Anterior cingulate cortex (tissue), 58 donors: ENCODE measurements at places on chromosomes 7 and 10.

DNA sequence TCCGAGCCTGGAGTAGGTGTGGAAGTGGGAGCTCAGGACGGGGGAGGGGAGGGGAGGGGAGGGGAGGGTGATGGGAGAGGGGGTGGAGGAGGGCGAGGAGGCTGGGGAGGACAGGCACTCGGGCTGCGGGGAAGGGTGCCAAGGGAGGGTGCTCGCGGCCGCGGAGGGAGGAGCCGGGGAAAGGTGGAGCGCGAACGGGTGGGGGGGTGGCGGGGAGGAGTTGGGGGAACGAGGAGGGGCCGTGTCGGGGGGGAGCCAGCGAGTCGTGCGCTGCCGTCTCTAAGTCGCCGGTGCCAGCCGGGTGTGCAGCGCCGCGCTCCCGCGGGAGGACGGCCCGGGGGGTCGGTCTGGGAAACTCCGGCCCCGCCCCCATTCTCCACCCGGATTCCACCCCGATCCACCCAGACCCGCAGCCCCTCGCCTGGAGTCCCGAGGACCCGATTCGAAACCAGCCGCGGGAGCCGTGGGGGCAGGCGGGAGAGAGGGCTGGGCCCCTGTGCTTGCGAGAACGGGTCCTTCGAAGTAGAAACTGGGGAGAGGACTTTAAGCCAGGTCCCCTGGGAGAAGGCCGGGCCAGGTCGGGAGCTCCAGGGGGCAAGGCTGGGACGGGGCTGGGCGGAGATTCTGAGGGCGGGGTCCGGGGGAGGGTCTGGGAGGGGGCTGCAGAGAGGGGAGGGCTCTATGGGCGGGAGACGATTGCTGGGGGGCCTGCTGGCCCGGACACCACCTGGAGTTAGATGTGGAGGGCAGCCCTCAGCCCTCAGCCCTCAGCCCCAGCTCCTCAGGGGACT, at the start of gene ZNF467:
Gene ZNF467, minus strand, starts transcription at position 143 of the 791 bp plus-strand sequence. CDS start 2,556 bp downstream, outside the sequence.
- no peak for DNase-seq

GRCh38 chr10:75398200-75398691, 3.3 kb downstream of the ZNF503 start:
- no peak for DNase-seq

- no peak for DNase-seq
These were observed 13.4 kb upstream of the DENND2A start for GRCh38 chr7:140654109-140654387.

DNA sequence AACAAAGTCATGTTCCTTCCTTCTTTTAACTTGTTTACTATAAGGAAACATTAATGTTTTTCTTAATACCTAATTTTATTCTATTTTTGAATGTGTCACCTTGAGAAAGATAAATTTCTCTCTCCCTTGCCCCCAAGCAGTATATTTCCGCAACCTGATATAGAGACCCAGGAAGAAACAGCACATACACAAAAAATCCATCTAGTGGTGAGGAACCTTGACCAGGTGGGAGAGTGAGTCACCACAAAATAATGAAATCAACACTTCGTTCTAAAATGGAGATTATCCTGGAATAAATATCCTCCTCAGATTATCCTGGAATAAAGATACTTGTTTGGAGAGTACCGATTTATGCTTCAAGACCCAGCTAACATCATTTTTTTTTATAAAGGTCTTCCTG, 232.9 kb upstream of the PTN start:
- DNase-seq: no peak

DNA sequence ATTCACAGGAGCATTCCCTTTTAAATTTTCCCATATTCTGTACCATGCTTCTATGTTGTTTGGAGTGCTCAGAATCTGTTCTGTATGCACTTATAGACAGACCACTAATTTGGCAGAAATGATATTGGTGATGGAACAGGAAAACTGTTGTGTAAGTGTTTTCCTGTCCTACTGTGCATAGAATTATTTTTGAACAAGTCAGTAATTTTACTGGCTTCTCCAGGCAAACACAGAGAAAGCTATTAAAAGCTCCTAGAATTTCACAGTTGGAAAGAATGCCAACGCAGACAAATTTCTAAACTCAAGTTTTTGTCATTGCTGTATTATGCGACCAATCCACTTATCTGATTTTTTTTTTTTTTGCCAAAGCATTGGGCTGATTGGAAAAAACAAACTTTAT, 55.7 kb downstream of the ANKMY2 start:
- DNase-seq: no peak

- no peak for DNase-seq
These were observed 3.3 kb downstream of the NPS start for GRCh38 chr10:127552446-127552845.

DNA sequence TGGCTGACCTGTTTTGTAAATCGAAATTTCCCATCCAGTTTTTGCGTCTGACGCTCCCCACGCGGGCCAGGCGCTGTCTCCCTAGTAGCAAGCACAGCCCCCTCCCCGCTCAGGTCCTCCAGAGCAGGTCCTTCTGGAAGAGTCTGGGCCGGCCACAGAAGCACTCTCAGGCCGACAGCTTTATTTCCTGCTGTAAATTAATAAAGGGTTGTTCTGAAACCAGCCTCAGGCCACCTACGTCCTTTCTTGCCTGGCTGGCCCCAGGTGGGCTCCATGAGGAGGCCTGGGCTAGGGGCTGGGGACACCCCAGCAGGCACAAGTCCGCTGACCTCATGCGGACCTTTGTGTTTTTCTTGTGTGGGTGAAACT, 35.2 kb downstream of the CAMK2B start:
- no peak for DNase-seq

DNA sequence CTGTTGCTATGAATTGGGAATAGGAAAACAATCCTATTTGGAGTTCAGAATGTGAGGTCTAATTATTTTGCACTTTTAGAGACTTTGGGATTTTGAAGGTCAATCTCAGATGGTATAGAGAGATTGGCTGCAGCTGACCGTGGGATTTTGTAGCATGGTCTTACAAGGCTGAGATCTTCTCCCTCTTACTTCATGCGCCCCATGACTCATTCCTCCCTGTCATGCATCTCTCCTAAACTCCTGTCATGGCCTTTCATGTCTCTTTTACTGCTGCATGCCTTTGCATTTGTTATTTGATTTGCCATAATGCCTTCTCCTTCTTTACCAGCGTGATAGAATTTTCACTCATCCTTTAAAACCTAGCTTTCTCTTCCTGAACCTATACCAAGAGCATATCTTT, 133.1 kb downstream of the BBS9 start:
- DNase-seq: no peak

DNA sequence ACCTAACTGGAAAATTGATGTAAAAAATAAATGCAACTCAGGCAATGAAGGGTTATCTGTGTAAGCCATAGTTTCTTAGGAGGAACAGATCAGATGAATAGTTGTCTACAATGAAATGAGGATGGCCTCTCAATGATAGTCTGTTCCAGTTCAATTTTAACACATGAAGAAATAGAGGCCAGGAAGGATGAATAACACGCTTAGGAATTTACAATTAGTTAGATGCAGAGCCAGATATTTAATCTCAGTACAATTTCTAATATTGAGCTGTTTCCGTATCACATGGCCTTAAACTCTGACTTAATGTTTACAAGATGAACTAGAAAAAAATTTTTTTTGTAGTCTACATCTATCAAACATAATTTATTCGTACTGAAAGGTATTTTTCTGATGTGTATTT, 176.6 kb downstream of the GALNT11 start:
- DNase-seq: no peak

DNA sequence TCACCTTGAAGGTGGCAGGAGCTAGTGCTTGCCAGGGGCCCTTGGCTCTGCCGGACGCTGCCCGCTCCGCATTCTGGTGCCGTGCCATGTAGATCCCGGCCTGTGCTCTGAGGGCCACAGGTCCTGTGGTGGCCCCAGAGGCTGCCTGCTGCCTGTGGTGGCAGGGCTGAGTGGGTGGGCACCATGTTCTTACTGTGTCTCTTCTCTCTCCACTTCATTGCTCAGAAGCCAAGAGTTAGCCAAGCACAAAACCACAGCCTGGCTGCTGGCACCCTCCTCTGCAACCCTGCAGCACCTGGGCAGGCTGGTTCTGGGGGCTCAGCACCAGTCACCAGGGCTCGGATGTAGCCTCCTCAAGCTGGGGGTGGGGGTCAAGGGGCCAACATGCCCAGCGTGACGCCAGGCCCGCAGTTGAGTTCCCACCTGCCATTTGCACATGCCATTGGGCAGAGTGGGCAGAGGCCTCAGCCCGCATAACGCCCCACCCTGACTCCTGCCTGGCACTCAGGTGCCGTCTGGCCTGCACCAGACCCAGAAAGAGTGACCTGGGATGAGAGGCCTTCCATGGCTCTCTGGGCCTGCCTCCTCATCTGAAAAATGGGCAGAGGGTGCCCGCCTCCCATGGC, 16.3 kb downstream of the ZMIZ1 start:
- DNase-seq: no peak

GRCh38 chr7:121195010-121195409, 133.8 kb upstream of the WNT16 start:
- DNase-seq: no peak

DNA sequence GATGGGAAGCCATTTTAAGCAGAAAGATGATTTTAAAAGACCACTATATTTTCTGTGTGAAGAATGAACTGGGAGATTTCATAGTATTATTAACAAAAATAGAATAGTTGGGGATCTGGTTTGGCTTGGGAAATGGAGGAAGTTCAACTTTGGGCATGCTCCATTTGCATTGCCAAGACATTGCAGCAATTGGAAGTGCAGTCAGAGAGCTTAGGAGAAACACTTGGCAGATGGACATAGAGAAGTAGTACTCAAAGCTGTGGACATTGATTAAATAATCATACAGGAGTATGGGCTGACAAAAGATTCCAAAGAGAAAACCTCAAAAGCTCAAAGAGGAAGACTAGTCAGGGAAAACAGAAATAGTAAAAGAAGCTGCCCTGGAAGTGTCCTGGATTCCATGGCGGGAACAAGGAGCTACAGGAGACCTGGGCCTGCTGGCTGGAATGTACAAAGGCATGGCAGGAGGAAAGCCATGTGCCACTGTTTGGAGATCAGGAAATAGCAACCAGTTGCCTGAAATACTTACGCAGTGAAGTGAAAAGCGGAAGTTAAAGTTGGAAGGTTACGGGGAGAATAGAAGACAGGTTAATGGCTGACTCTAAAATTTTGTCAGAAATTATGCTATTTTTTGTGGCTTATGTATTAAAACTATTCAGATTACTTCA, 93.6 kb upstream of the MXI1 start:
- no peak for DNase-seq

- no peak for DNase-seq
These were observed 122.3 kb downstream of the CNNM2 start for GRCh38 chr10:103040418-103040817.

DNA sequence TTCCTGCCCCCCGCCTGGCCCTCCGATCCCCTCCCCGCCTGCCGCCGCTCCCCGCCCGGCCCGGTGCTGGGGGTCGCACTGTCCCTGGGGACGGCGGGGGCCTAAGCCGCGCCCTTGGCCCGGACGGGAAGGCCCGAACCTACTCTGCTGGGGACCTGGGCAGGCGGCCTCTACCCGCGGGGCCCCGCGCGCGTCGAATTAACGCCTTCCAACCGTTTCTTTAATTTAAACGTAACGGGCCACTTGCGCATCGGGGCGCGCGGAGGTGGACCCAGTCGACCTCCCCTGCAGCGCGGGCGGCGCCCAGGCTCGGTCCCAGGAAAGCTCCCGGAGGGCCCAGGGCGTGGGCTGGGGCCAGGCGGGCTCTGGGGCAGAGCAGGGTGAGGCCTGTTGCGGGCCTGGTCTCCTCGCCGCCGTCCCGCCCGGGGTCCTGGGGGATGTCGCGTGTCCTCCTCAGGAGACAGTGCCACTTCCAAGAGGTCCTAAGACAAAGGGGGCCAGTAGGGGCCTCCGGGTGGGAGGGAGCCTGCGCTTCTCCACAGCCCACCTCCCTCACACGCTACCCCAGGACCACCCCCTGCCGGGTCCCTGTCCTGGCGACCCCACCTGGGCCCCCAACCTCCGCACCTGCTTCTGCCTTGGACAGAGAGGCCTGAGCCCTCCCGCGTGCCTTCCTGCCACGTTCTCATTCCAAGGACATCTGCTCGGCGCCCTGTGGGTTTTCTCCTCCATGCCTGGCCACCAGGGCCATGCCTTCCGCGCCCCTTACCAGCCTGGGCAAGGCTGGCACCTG, 658 bp upstream of the PTPRN2 start:
- DNase-seq: no peak

- peak; percentile 45 for DNase-seq
These were observed 40.9 kb downstream of the JCAD start for GRCh38 chr10:30018496-30018895.

- DNase-seq: peak; percentile 70
These were observed at the start of gene UPP1 for GRCh38 chr7:48089046-48090003. TSS of gene UPP1 (plus strand) at chr7:48089265. CDS start at chr7:48094784, 5,519 bp downstream.

DNA sequence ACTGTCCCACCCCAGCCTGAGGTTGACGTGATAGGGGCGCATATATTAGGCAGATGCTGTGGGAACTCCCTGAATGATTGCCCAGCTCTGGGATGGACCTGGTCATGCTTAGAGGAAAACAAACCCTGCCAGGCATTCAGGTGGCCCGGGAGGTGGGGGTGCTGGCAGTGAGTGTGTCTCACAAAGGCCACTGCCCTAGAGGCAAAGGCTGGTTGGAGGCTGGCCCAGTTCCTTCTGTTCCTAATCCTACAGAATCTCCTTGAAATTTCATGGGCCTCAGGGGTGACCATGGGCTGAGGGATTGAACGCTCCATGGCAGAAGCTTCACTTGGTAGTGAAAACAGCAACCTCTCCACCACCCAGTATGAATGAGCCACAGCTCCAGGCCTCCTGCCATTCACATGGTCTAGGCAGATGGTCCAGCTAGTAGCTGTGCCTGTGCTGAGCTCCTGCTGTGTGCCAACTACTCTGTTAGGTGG, 25.6 kb downstream of the ADRA2A start:
- no peak for DNase-seq

DNA sequence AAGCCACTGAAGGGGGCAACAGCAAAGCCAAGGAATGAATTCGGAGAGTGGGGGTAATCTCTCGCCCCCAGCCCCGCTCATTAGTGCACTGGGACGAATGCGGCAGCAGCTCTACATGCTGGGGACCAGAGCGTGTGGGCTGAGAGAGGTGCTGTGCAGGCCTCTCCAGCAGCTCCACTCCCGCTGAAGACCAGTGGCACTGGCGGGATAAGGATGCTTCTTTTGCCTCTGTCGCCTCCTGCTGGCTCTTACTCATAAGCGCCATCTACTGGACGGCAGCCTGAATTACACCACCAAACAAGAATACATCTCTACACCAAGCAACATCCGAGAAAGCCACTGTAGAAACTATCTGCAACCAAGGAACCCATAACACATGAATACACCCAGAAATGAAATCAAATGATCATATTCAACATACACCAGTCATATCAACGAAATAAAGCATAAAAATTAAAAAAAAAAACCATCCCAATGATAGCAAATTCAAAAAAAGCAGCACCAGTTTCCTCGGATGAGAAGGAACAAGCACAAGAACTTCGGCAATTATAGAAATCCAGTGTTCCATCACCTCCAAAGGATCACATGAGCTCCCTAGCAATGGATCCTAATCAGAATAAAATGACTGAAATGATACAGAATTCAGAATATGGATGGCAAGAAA, 79.0 kb upstream of the TMEM168 start:
- no peak for DNase-seq
